ENCODE measurements at places on chromosomes 7 and 10. TPM values are rescaled to one million over a fixed set of nuclear protein-coding genes. Genes with fewer than 3 reads are reported as not detected.

- DNase-seq, result no peak
These were observed 244.6 kb downstream of the AGMO start for GRCh38 chr7:15317215-15317614.

GRCh38 chr10:71132321-71132810 is 80.0 kb upstream of the UNC5B start:
- DNase-seq, result no peak

DNA sequence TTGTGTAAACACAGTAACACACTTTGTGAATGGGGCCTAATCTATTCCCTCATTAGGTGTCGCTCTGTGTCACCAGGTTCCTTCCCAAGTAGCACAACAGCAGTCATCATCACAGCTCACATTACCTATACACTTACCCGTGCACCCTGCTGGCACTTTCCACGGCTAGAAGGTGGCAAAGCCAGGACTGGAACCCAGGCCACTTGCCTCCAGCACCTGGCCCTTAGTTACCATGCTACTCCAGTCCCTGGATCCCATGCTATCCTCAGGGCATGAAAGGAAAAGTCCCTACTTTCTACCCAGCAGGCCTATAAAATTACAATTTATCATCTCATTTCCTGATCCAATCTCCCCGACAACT is 18.4 kb downstream of the SMURF1 start:
- DNase-seq, result no peak

GRCh38 chr7:22319424-22320403 is 37.2 kb downstream of the RAPGEF5 start:
- no peak for DNase-seq

EVX1 gene
- total RNA-seq, result not detected

GRCh38 chr7:134104166-134104565 is 23.0 kb upstream of the LRGUK start:
- DNase-seq, result no peak

DNA sequence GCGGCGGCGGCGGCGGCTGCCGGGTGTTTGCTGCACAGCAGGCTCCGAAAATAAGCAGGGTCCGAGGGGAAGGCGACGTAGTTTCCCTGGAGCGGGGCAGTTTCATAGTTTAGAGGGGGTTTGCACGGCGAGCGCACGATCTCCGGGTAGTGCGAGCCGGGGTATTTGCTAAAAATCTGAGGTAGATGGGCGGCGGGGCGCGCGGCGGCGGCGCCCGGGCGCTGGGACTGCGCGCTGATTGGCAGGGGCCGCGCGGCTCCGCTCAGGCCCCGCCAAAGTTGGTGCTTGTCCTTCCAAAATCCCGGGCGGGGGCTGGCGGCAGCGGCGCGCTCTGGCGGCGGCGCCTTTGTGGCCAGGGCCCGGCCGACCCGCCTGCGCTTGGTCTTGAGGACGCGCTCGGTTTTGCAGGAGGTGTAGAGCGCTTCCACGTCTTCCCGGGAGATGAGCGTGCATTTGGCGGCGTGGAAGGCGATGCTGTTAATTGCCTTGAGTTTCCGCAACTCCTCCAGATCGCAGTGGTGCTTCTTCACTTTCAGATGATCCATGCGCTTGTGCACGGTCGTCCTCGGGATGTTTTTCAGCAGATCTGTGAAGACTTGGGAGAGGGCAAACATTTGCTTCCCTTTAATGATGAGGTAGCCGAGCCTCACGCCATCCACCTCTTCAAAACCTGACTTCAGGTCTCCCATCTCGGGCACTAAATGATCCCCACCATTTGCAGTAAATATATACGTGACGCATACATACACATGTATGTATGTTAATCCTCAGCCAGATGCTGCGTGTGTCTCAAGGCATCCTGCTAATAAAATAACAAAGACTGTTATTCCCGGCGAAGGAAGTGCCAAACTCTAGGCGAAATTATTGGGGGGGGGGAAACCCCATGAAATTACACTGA is 8.1 kb downstream of the SKIDA1 start:
- peak; percentile 39 for DNase-seq

- DNase-seq, result no peak
These were observed 32.0 kb downstream of the WAC start for GRCh38 chr10:28564905-28565304.

TFPI2 gene
- 0.51 TPM for total RNA-seq

- no peak for DNase-seq
These were observed 15.2 kb downstream of the FAM20C start for GRCh38 chr7:207418-208129.

PTN gene
- total RNA-seq, result not detected

GRCh38 chr7:57651006-57651405 is 201.0 kb downstream of the ZNF716 start:
- DNase-seq, result no peak

DNA sequence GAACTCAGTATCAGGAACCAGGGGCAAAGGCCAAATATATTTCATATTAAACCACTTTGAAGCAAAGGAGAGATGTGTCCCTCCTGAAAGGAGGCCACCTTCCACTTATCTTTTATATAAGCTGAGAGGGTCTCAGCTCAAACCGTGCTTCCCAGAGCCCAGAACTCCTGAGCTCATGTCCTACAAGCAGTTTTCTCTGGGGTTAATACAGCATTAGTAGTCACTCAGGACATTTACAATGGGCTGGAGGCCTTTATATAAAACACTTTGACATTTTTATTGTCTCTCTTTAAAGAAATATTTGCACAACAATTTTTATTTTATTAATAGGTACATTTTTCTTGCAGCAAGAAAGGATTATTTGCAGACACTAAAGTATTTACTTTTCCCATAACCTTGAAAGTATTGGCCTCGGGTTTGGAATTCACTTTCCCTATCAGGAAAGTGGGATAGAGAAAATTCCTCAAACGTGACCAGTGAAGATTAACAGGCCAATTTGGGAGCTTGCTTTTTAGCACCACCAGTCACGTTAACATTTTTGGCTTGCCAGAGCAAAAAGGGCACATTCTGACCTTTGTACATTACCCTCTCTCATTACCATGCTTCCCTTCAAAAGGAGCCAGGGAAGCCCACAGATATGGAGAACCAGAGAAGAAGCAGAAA is 464.9 kb upstream of the NRP1 start:
- DNase-seq, result no peak

- no peak for DNase-seq
These were observed 46.3 kb downstream of the SYPL1 start for GRCh38 chr7:106065575-106066500.

DNA sequence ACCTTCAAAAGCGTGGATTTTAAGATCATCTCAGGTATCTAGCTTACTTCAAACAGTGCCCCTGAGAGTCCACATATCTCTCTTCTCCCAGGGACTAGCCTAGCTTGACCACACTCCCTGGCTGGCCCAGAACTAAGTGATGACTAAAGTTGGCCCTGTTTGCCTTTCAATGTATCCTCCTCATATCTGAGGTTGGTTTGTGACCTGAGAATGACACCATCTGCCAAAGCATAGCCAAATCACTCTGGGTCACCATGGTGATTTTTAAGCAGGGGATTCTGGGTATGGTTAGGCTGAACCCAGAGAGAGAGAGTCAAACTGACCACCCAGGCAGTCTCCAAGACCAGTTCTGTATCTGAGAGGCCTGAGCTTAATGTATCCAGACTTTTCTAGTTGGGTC is 16.2 kb downstream of the CNNM1 start:
- no peak for DNase-seq

DNA sequence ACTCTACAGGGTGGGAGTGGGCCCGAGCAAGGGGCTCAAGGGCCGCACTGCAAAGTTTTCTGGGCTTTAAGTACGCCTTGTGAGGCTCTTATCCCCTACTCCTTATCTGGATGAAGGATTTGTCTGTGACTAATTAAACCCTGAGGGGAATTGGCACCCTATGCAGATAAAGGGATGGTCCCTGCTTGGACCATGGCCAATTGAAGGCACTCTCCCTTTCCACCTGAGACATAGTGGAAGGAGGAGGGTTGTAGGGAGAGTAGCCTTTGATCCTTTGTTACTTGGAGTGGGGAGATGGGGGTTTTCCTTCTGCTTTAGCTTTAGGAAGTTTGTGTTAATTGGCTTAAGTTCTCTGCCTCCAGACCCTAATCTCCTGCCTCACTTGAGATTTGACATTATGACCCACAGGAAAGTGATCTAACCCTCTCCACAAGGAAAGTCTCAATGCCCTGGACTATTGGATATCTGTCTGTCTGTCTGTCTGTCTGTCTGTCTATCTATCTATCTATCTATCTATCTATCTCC is 1158.8 kb upstream of the SORCS1 start:
- DNase-seq, result no peak

DNA sequence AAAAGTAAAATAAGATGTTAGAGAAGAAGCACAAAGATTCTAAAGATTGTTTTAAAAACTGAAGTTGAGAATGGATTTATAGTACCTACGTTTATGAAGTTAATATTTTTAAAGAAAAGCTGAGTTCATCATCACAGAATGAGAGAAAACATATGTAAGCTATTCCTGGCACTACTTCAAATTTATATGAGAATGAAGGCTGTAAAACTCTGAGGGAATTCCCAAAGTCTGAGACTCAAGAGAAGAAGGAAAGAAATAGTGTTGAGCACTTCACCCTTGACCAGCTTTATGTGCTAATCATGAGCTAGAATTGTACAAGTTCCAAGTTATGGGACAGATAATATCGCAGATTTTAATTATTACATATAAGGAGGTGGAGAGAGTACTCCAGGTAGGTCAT is 323.7 kb upstream of the GNAI1 start:
- no peak for DNase-seq

SAMD9L gene
- total RNA-seq, result 27.0 TPM

- DNase-seq, result no peak
These were observed 126.0 kb upstream of the MGMT start for GRCh38 chr10:129341087-129341486.

GRCh38 chr10:105952153-105952552 is 1212.4 kb downstream of the SORCS1 start:
- no peak for DNase-seq

DNA sequence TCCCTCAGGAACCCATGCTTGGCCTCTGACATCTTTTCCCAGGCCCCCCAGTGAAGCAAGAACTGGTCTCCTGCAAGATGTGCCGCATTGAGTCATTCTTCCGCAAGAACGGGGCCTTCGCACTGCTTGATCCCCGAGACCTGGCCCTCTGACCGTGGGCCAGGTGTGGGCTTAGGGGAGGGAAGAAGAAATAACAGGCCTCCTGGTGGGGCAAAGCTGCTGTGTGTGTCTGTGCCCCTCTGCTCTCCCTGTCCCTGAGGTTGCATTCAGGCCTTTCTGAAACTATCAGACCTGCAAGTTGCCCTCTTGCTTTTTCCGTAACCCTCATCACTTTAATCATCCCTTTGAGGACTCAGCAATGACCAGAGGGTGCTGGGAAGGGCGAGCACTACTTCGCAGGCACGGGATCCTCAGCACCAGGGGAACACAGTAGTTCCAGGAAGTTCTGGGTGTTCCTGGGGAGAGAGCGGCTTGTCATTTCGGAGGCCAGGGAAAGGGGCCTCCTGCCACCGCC is 6.0 kb downstream of the ATP6V1F start:
- no peak for DNase-seq

DNA sequence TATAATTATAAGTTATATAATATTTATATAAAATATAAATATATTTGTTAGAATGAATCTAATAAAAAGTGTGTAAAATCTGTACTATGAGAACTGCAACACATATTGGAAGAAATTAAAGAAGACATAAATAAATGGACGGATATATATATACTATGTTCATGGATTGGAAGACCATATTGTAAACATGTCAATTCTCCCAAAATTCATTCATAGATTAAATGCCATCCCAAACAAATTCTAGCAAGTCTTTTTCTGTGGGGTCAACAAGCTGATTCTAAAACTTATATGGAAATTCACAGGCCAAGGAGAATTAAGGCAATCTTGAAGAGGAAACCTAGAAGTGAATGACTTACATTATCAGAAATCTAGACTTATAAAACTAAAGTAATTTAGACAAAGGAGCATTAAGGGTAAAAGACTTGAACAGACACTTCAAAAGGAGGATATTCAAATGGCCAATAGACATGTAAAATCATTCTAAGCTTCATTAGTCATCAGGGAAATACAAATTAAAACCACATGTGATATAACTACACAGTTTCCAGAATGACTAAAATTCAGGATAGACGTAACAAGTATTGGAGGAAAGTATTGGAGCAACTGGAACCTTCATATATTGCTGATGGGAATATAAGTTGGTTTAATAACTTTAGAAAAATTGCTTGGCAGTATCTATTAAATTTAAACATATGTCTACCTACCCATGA is 225.9 kb downstream of the EMX2 start:
- DNase-seq, result no peak

RBP4 gene
- not detected for total RNA-seq

GRCh38 chr7:18597754-18598153 is 102.2 kb downstream of the HDAC9 start:
- DNase-seq, result no peak

GRCh38 chr7:154777023-154777422 is 225.9 kb downstream of the PAXIP1 start:
- DNase-seq, result no peak

TAS2R41 gene
- total RNA-seq, result not detected

GRCh38 chr10:129761197-129761972 is 202.7 kb downstream of the EBF3 start:
- no peak for DNase-seq

GRCh38 chr10:127762925-127763324 is 25.9 kb downstream of the FOXI2 start:
- DNase-seq, result no peak

- no peak for DNase-seq
These were observed 46.4 kb downstream of the ABCB5 start for GRCh38 chr7:20661884-20662283.

- DNase-seq, result no peak
These were observed 484.2 kb downstream of the ANKRD7 start for GRCh38 chr7:118708741-118709140.

FZD8 gene
- 0.50 TPM for total RNA-seq

DNA sequence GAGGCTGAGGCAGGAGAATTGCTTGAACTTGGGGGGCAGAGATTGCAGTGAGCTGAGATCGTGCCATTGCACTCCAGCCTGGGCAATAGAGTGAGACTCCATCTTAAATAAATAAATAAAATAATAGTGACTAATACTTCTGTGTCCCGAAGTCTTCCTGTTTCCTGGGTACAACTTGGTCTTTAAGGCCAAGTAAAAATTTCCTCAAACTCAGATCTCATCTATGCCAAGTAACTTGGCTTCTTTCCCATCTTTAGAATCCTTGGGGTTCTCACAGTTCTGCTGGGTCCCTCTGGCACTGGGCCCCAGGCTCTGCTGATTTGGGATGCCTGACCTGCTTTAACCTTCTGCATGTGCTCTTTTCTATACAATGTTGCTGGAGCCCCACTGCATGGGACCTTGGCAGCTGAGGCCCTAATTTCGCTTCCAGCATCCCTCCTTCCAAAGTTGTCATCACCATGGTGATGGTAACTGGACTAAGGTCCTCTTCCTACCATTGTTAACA is 22.7 kb upstream of the AKR1B10 start:
- no peak for DNase-seq
